ENCODE measurements at places on chromosomes 3 and 15. TPM values are rescaled to one million over a fixed set of nuclear protein-coding genes. Genes with fewer than 3 reads are reported as not detected.

GRCh38 chr3:191066669-191067068, 132.4 kb upstream of the OSTN start:
- no peak for DNase-seq

- DNase-seq = no peak
Observed at GRCh38 chr15:27401471-27401870, 430.5 kb downstream of the GABRG3 start.

Gene CTXN2
- not detected for polyA plus RNA-seq

DNA sequence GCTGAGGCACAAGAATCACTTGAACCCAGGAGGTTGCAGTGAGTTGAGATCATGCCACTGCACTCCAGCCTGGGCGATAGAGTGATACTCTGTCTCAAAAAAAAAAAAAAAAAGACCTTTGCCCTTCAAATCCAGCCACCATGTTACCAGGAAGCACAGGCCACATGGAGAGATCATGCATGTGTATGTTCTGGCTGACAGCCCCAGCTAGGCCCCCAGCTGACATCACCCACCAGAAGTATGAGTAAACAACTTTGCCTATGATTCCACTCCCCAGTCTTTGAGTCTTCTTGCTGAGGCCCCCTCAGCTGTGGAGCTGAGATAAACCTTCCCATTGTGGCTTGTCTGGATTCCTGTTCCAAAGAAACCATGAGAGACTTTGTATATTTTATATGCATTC, 3.3 kb upstream of the ARIH2 start:
- DNase-seq = no peak

Gene RETNLB
- polyA plus RNA-seq = not detected

Gene FAM174B
- 31.0 TPM for polyA plus RNA-seq

Gene COX17
- 47.2 TPM for polyA plus RNA-seq

DNA sequence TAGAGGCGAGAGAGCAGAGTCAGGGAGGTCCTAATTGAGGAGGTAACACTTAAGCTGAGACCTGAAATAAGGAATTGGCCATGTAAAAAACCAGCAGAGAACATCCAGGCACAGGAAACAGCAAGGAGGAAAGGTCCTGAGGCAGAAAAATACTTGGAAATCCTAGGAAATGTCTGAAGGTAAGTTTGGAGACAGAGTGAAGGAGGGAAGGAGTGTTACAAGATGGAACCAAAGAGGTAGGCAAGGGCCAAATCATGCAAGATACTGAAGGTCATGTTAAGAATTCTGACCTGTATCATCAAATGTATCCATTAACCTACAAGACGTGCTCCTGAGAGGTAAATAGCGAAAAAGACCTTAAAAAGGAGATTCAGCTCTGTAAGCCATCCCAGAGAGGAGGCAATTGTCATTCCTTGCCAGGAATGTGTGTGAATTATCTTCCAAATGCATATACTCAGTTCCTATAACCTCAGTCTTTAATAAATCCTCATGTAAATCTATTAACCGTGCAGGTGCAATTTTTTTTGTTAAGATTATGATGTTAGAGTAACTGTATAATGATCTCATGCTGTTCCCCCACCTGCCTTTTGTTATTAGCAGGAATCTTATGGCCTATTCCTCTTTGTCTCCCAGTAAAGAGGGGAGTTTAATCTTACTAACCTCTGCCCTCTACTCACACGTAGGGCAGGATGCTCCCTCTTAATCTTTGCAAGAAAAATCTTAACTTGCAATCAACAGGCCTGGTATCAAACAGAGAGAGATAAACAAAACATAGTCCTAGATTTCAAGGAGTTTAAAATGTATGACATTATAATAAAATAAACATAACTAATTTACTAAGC, 166.9 kb downstream of the ULK4 start:
- no peak for DNase-seq

GRCh38 chr3:18645619-18646018, 220.5 kb upstream of the SATB1 start:
- no peak for DNase-seq

Gene CPNE4
- polyA plus RNA-seq = 0.34 TPM

DNA sequence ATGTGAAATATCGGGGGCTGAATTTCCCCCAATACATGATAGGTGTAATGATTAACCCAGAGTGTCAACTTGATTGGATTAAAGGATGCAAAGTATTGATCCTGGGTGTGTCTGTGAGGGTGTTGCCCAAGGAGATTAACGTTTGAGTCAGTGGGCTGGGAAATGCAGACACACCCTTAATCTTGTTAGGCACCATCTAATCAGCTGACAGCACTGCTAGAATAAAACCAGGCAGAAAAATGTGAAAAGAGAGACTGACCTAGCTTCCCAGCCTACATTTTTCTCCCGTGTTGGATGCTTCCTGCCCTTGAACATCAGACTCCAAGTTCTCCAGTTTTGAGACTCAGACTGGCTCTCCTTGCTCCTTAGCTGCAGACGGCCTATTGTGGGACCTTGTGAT, 247.8 kb downstream of the OTOL1 start:
- no peak for DNase-seq

GRCh38 chr3:9786825-9787669, 5.2 kb downstream of the TADA3 start:
- DNase-seq = no peak

Gene AMOTL2
- 94.7 TPM for polyA plus RNA-seq

GRCh38 chr3:116667324-116667723, 42.3 kb upstream of the TUSC7 start:
- DNase-seq = no peak

Gene GHSR
- polyA plus RNA-seq = not detected

DNA sequence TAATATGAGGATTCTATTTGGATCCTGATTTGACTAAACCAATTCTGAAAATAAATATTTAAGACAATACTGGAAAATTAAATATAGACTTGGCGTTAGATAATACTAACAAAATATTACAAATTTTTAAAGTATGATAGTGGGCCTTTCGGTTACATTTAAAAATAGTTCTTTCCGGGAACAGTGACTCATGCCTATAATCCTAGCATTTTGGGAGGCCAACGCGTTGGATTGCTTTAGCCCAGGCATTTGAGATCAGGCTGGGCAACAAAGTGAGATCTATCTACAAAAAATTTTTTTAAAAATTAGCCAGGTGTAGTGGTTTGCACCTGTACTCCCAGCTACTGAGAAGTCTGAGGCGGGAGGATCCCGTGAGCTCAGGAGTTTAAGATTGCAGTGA, 30.3 kb upstream of the GADL1 start:
- no peak for DNase-seq

Gene AHSG
- polyA plus RNA-seq = 0.61 TPM

DNA sequence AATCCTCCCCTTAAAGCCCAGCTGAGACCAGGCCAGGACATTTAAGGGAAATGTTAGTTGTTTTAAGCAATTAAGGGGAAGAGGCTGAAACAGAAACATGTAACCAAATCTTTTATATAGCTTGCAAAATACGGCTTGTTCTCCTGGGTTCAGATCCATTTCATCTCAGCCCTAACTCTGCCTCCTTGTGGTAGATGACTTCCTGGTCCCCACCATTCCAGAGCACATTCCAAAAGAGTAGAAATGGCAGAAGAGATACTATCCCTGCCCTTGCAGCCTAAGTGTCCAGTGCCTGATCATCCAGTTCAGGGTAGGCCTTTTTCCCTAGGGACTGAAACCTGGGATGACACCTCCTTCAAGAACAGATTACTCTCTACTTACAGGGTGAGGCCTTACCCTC, 266.2 kb upstream of the VEPH1 start:
- DNase-seq = no peak
